ENCODE measurements at places on chromosomes 2 and 18. TPM values are rescaled to one million over a fixed set of nuclear protein-coding genes. Genes with fewer than 3 reads are reported as not detected.

SNORC gene
- total RNA-seq = 0.26 TPM

DNAH6 gene
- not detected for total RNA-seq

PCARE gene
- 0.04 TPM for total RNA-seq

- no peak for DNase-seq
Observed at GRCh38 chr2:215609089-215610032, 173.5 kb upstream of the FN1 start.

DNA sequence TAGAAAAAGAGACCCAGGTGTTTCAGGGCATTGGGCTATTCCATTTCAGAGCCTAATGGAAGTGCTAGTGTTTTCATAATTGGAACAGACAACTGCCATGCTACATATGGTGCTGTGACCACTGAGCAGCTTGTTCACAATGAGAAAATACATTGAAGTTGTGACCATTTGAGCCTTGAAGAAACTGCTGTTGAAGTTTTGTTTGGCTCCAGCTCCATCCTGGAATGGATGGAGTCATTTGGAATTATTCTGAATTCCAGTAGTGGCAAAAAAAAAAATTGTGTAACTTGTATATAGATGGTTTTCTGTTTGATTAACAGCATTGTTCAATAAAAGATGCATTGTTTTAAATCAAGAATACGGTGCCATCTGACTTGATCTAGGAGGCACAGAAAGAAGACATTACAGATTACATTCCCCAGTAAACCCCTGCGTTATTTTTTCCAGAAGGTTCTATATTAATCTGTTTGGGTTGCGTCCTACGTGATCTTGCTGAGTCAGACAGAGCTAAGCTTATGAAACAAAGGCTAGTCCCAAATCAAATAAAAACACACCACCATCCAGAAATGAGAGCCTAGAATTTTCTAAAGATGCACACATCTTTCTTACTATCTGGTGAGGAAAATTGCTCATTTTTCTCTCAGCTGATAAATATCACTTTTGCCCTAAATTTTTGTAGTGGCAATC lies 19.2 kb downstream of the FMNL2 start:
- no peak for DNase-seq

DNA sequence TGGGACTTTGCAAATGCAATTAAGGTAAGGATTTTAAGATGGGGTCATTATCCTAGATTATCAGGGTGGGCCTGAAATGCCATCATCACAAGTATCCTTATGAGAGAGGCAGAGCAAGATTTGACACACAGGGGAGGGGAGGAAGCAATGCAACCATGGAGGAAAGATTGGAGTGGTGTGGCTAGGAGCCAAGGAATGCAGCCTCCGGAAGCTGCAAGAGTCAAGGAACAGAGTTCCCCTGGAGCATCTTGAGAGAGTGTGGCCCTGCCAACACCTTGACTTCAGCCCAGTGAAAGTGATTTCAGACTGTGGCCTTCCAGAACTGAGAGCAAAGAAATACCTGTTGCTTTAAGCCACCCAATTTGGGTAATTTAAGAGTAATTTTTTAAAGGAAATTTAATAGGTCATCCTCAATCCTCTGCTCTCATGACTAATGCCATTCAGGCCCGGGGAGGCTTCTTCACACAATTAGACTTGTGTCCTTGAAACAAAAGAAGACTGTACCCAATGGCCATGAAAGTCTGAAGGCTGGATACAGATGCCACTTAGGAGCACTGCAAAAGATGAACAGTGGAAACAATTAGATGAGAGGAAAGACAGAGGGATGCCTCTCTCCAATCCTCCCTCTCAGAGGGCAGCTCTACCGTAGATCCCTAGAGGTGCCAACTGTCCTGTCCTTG lies 250.3 kb upstream of the ID2 start:
- DNase-seq = no peak

GRCh38 chr2:37851828-37852584 lies 73.1 kb upstream of the RMDN2 start:
- DNase-seq = no peak

- DNase-seq = no peak
Observed at GRCh38 chr2:170815746-170816503, 762 bp upstream of the GAD1 start.
